ENCODE measurements at places on chromosomes 6 and 20.

GRCh38 chr6:44560458-44561059 is 173.1 kb downstream of the CDC5L start:
- no peak for DNase-seq

DNA sequence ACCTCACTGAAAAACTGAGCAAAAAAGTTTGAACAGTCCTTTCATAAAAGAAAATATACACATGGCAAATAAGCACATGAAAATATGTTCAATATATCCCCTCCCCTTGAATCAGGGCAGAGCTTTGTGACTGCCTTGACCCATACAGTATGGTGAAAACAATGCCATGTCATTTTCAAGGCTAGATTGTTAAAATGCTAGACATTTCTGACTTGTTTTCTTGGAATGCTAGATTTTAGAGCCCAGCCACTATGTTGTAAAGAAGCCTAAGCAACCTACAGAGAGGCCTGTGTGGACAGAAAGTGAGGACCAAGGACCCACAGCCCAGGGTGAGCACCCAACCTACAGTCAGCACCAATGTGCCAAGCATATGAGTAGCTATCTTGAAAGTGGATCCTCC is 17.1 kb upstream of the ASF1A start:
- DNase-seq, result no peak

- no peak for DNase-seq
These were observed 212.3 kb downstream of the ERMARD start for GRCh38 chr6:169963581-169964297.

DNA sequence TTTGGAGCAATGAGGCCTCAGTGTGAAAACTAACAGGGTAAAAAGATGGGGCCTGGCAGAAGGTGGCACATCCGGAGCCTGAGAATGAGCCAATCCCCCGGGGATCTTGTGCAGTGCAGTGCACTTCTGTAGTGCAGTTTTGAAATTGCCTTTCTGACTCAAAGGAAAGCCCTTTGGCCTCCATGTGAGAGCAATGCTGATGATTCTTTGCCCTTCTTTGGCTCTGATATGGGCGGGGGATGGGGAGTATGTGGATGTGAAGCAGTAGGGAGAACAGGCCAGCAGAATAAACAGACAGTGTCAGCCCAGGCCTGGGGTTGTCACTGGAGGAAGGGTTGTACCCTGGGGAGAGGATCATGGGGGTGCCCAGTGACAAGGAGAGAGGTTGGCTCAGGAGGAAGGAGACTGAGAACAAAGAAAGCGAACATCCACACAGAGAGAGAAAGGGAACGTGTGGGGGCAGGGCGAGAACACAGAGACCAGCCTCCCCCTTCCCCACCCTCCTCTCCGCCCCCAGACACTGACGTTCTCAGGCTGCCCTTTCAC is 351.2 kb downstream of the CDC5L start:
- DNase-seq, result no peak

GRCh38 chr6:112600168-112600567 is 253.0 kb downstream of the RFPL4B start:
- no peak for DNase-seq
